ENCODE measurements at places on chromosomes 5 and 9.

GRCh38 chr5:148499452-148499851 lies 115.7 kb downstream of the FBXO38 start:
- no peak for DNase-seq

- DNase-seq: no peak
These were observed 33.4 kb upstream of the TBC1D2 start for GRCh38 chr9:98288881-98289280.

DNA sequence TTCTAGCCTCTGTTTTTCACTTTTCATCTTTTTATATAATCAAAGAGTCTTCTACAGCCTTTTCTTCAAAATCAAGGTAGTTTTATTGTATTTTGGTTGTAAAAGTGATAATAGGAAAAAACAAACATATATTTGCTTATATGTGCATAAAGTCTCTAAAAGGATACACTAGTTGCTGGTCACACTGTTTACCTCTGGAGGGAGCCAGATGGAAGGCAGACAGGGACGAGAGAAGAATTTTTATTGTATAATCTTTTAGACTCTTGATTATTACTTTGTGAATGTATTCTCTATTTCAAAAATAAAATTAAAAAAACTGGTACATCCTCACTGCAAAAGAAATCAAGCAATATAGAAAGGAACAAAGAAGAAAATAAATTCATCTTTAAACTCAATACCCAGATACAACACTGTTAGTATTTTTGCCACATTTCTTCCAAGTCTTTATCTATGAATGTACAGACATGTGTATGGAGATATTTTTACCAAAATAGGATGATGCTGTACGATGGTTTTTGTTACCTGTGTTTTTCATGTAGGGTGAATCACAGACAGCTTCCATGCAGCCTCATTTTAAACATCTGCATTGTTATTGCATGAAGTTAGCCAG lies 6.1 kb upstream of the RNF183 start:
- no peak for DNase-seq

- DNase-seq: no peak
These were observed 83.5 kb downstream of the PTCH1 start for GRCh38 chr9:95433096-95433819.

All from stimulated activated CD8-positive, alpha-beta memory T cell treated with anti-CD3 and anti-CD28 coated beads, Interleukin-15, amount 100 ng/mL, for 4 hours (primary cell).